ENCODE measurements at places on chromosomes 6 and 20.

DNA sequence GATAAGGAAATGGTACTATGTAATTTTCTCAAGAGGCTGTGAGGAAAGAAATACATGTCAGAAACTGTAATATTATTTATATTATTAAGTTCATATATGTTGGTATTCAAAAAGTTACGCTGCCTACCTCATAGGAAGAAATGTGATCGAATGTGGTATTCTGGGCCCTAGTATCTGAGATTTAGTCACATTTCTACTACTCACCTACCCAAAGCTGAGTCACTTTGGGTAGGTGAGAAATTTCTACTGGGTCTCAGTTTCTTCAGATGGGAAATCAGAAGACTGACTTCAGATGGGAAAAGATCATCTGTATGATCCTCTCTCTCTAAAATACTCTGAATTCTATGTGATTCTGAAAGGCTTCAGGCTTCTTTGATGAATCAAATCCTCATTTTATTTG, 411.0 kb downstream of the SYNE1 start:
- no peak for DNase-seq

GRCh38 chr20:36396847-36397630, 90.9 kb downstream of the DLGAP4 start:
- no peak for DNase-seq

GRCh38 chr6:149477544-149477943, 7.3 kb downstream of the ZC3H12D start:
- DNase-seq = no peak

GRCh38 chr6:134477991-134478635, 160.2 kb upstream of the SGK1 start:
- DNase-seq = peak; percentile 40

GRCh38 chr20:62177307-62177706, 5.5 kb upstream of the MTG2 start:
- no peak for DNase-seq

GRCh38 chr20:12570371-12570770, 438.4 kb upstream of the SPTLC3 start:
- DNase-seq = peak; percentile 10

Data from brain microvascular endothelial cell (primary cell).